CD4-positive, CD25-positive, alpha-beta regulatory T cell (primary cell): ENCODE measurements at places on chromosomes 4 and X. TPM values are rescaled to one million over a fixed set of nuclear protein-coding genes. Genes with fewer than 3 reads are reported as not detected.
A peak's percentile ranks its signal among the peaks of the same experiment; 100 is the strongest.

DNA sequence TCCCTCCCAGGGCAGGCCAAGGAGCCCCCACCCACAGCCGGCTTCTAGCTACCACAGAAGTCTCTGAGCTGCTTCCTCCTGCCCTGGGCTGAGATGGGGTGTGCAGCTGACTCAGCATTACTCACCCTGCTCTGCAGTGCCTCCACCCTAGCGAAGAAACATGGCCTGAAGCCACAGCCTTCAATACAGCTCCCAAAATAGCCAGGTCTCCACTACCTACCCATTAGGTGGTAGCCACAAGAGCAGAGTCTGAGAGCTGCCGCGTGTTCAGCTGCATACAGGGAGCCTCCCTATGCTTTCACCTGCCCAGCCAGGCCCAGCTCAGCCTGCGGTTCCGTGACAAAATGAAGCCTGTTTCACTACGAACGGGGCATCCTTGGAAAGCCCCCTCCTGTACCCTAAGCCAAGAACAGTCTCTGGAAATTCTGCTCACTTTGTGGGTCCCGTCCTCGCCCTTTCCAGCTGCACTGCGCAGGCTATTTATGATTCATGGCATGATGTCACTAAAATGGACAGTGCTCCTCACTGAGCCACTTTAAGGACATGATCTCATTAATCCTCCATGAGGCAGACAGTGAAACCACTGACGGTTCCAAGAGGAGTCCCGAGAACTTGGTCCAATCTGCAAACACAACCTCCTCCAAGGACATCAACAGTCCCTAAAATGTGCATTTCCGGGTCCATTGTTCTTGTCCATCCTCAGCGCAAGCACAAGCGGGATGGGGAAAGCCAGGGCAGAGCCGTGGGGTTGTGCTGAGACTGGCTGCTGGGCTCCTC, 20.2 kb downstream of the WDR1 start:
- peak; percentile 94 for DNase-seq

GRCh38 chr4:53039741-53040458, 177.8 kb downstream of the RASL11B start:
- DNase-seq: no peak

DNA sequence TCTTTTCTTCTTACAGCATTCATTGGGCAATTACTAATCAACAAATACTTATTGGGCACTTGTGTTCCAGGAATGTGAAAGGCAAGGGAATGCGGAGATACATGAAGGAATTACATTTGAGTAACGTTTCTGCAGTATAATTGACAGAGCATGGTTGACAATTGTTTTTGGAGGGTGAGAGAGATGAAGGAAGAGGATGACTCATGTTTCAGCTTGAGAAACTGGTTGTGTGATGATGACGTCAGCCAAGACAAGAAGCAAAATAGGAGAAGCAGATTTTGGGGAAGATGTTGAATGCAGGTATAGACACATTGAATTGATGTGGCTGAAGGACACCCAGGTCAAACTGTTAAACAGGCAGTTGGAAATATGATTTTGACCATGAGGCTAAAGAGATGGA, 8.0 kb upstream of the CPEB2 start:
- peak; percentile 31 for DNase-seq

DNA sequence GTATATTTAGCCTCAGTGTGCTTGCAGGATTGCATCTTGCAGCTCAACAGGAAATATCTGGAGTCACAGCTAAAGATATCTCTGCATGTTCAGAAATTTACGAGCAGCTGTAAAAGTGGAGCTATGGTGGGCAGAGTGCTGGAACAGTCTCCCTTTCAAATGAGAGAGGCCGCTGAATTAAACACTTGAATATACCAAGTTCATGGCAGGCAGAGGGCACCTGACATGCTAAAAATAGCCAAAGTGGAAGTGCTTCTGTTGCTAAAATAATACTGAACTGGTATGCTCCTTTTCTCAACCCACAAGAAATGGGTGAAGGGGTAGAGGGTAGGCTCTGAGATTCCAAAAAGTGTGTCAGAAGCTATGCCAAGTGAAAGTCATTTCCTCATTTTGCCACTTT, 98.1 kb downstream of the MGST2 start:
- no peak for DNase-seq

GRCh38 chrX:15786915-15787314, 3.4 kb upstream of the ZRSR2 start:
- DNase-seq: no peak

DNA sequence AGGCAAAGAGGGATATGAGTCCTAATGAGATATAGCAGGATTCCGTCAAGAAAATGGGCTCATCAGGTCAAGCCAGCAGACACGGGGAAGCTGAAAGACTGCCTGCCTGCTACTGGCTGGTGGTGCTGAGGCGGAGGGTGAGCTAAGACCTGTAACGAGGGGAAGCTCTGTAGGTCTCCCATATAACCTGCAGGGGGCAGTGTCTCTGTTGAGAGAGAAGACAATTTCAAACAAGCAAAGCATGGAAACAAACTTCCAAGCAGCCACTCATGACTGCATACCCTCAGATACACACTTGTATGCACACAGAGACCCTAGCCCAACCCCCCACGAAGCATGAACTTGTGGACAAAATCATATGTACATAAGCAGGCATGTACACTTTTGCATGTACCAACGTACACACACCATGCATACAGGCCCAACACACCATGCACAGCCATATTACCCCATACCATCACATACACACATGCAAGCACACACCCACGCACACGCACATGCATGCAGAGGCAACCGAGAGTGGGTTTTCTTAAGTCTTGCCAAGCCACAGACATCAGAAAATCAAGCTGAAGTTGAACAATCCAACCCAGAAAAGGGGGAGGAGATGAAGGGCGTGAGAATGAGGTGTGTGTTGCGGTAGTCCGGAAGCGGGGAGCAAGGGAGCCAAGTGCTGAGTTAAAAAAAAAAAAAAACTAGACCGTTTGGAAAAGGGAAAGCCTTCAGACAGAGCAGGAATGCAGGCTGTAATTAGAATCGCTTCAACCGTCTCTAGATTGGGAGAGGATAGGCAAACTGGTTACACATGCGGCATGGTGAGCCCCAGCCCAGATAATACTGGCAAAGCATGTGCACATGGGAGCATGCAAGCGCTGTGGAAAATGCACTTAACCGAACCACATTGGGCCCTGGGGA, 71.0 kb downstream of the PJA1 start:
- peak; percentile 50 for DNase-seq

GAGE1 gene
- not detected for polyA plus RNA-seq
